Left lobe of liver (tissue), 2 donors: ENCODE measurements at places on chromosomes 2 and 18. TPM values are rescaled to one million over a fixed set of nuclear protein-coding genes. Genes with fewer than 3 reads are reported as not detected.

The HEATR5B gene
- 7.7 TPM for total RNA-seq

The USP14 gene
- 15.8 TPM for total RNA-seq

The KIDINS220 gene
- 17.9 TPM for total RNA-seq

The HOXD12 gene
- not detected for total RNA-seq

The METTL5 gene
- total RNA-seq, result 15.2 TPM

The TNFRSF11A gene
- 1.1 TPM for total RNA-seq

The OSGEPL1 gene
- total RNA-seq, result 4.2 TPM

The FRZB gene
- total RNA-seq, result 0.28 TPM

The AQP12B gene
- total RNA-seq, result not detected

The MC2R gene
- not detected for total RNA-seq

The VIT gene
- not detected for total RNA-seq

The PLCD4 gene
- total RNA-seq, result 0.43 TPM

The RAMP1 gene
- total RNA-seq, result 10.0 TPM

The MDH1B gene
- total RNA-seq, result 0.28 TPM

The LMAN1 gene
- total RNA-seq, result 118 TPM

The TSPYL6 gene
- not detected for total RNA-seq

The CNTNAP5 gene
- total RNA-seq, result not detected

The SOCS6 gene
- total RNA-seq, result 12.0 TPM

The SOX11 gene
- 0.05 TPM for total RNA-seq

The TEX44 gene
- not detected for total RNA-seq

The TEX261 gene
- total RNA-seq, result 36.4 TPM

The PLGLB1 gene
- 104 TPM for total RNA-seq

The LIMS3 gene
- total RNA-seq, result not detected

The COL3A1 gene
- total RNA-seq, result 21.6 TPM

The SOWAHC gene
- 21.3 TPM for total RNA-seq

The ADRA2B gene
- 11.4 TPM for total RNA-seq

The PKDCC gene
- total RNA-seq, result 14.2 TPM

The LHCGR gene
- total RNA-seq, result not detected
